ENCODE measurements at places on chromosomes 6 and 20.

DNA sequence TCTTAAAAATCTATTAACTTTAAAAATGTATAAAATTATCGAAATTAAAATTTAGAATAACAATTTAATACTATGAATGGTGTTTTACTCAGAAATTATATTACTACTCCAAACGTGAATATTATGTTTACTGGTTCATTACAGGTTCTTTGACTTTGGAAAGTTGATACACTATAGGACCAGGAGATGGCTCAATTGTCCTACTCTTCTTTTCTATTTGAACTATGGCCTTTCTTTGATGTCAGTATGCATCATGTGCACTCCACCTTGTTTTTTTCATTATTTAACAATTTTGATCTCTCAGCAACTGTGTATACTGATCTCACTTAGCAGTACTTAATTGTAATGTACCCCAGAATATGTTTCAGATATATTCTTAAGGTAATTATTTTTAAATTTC, 391.5 kb upstream of the MANEA start:
- no peak for DNase-seq

- no peak for DNase-seq
These were observed 6.2 kb upstream of the RBCK1 start for GRCh38 chr20:401682-402495.

DNA sequence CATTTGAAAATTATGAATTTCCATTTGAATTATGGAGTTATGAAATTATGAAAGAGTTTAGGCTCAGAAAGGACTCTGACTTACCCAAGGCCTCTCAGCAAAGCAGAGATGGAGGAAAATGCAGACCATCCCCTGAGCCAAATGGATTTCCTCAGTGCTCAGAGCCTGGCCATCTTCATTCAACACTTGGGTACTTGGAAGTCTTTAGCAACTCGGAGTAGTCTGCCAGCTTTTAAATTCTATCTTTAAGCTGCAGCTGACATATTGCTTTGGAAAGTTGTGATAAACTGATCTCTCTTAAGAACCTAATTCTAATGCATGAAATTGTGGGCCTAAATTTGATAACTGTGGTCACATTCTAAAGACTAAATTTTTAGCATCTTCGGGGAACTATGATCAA, 315.4 kb downstream of the SAMD5 start:
- DNase-seq, result no peak

- no peak for DNase-seq
These were observed 58.9 kb downstream of the TRERF1 start for GRCh38 chr6:42392833-42393232.

DNA sequence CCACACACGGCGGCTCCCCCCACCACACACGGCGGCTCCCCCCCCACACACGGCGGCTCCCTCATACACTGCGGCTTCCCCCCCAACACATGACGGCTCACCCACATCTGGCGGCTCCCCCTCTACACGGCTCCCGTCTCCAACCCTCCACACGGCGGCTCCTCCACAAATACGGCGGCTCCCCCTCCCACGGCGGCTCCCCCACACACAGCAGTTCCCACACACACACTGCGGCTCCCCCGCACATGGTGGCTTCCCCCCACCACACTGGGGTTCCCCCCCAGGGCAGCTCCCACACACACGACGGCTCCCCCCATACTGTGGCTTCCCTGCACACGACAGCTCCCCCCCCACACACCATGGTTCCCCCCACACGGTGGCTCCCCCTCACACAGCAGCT, 98.0 kb downstream of the TTLL2 start:
- no peak for DNase-seq

- DNase-seq, result no peak
These were observed 16.6 kb downstream of the LAMA2 start for GRCh38 chr6:128899341-128900050.

- DNase-seq, result no peak
These were observed 72.3 kb downstream of the FARS2 start for GRCh38 chr6:5333658-5334057.
